ENCODE measurements at places on chromosomes 6 and 20.

- DNase-seq: no peak
Measured at GRCh38 chr6:79943133-79943532, 4.2 kb downstream of the ELOVL4 start.

DNA sequence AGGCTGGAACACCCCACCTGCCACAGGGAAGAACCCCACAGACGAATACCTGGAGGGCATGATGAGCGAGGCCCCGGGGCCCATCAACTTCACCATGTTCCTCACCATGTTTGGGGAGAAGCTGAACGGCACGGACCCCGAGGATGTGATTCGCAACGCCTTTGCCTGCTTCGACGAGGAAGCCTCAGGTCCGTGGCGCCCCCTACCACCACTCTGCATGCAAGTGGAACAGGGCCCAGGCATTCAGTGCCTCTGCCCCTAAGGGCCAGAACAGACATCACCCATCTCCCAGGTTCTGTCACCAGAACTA is 6.6 kb downstream of the MYL9 start:
- no peak for DNase-seq

GRCh38 chr20:38063911-38064530 is 30.5 kb downstream of the RPRD1B start:
- DNase-seq: no peak

GRCh38 chr6:116382587-116382986 is 11.8 kb downstream of the DSE start:
- no peak for DNase-seq

GRCh38 chr20:7123457-7123856 is 356.0 kb downstream of the BMP2 start:
- no peak for DNase-seq

GRCh38 chr20:63475209-63475608 is 2.8 kb upstream of the KCNQ2 start:
- DNase-seq: no peak

- DNase-seq: no peak
Measured at GRCh38 chr20:23232219-23232581, 118.4 kb upstream of the NXT1 start.

GRCh38 chr6:46190889-46191288 is 20.1 kb upstream of the ENPP5 start:
- DNase-seq: no peak

GRCh38 chr6:126444659-126445273 is 104.9 kb downstream of the CENPW start:
- DNase-seq: no peak

DNA sequence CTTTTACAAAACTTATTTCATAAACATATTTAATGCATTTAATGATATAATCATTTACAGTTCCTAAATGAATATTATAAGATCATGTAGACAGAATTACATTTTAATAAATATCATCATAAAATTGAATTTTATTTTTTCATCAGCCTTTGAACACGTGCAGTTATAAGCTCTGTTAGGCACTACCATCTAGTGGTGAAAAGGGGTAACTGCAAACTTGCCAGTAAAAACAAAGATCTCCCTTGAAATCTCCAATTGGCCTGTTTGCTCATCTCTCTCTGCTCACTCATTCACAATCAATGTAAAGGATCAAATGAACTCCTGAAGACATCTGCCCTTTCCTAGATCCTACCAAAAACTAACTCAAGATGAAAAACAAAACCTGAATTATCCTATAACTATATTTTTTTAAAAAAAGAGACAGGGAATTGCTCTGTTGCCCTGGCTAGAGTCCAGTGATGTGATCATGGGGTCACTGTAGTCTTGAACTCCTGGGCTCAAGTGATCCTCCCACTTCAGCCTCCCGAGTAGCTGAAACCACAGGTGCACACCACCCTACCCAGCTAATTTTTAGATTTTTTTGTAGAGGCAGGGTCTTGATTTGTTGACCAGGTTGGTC is 31.7 kb downstream of the SAMHD1 start:
- DNase-seq: no peak

GRCh38 chr20:47764154-47764733 is 21.0 kb downstream of the SULF2 start:
- no peak for DNase-seq

GRCh38 chr20:54920491-54920890 is 445.1 kb downstream of the DOK5 start:
- DNase-seq: no peak

- no peak for DNase-seq
Measured at GRCh38 chr6:69422475-69422874, 374.3 kb downstream of the LMBRD1 start.

- DNase-seq: no peak
Measured at GRCh38 chr6:7921632-7922092, 11.1 kb upstream of the TXNDC5 start.

DNA sequence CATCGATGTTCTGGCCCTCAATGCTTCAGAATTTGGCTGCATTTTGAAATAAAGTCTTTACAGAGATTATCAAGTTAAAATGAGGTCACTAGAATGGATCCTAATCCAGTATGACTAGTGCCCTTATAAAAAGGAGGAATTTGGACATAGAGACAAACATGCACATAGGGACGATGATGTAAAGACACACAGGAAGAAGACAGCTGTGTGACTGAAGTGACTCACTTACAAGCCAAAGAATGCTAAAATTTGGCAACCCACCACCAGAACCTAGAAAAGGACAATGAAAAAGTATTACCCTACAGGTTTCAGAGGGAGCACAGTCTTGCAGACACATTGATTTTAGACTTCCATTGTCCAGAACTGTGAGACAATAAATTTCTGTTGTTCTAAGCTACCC is 322.8 kb upstream of the GJE1 start:
- no peak for DNase-seq

GRCh38 chr20:61644378-61645076 is 392.5 kb downstream of the CDH4 start:
- DNase-seq: no peak

DNA sequence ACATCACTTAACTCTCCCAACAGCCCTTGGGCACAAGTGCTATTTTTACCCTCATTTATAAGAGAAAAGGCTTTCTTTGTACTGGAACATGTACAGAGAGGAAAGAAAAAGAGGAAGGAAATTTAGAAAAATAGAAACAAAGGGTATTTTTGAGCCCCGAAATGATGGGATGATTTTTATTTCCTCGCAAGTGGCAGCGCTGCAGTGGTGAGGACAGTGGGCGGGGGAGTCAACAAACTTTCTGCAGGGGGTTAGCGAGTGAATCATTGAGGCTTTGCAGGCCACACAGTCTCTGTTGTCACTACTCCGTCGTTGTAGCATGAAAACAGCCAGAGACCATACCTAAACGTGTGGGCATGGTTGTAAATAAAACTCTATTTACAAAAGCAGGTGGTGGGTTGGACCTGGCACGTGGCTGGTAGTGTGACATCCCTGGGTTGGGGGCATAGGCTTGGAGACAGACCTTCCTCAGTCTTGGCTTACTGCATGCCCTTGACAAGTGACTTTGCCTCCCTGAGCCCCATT is 25.5 kb upstream of the OCSTAMP start:
- DNase-seq: no peak

GRCh38 chr6:45609141-45609638 is 231.5 kb upstream of the SUPT3H start:
- DNase-seq: no peak

DNA sequence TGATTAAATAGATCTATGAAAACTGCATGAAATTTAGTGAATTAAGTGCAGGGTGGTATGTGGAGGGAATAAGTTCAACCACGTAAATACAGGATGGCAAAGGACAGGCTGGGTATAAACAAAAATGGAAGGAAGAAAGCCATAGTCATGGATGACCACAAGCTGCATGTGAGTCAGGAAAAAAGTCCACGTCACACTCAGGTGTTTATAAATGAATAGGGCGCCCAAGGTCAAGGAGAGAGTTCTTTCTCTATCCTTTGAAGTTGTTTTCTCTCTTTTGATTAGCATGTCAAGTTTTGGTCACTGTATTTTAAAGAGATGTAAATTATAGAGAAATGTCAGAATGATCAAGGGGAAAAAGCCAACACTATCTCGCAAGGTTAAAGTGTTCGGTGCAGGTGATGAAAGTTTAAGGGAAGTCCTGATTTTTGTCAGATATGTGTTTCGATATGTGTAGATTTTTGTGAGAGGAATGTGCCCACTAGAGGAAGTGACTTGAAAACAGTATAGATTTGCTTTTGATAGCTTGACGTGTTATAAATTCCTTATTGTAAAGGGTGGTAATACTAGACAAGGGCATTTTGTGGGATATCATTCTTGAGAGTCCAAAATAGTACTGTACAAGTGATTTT is 58.7 kb downstream of the MAP3K4 start:
- no peak for DNase-seq

DNA sequence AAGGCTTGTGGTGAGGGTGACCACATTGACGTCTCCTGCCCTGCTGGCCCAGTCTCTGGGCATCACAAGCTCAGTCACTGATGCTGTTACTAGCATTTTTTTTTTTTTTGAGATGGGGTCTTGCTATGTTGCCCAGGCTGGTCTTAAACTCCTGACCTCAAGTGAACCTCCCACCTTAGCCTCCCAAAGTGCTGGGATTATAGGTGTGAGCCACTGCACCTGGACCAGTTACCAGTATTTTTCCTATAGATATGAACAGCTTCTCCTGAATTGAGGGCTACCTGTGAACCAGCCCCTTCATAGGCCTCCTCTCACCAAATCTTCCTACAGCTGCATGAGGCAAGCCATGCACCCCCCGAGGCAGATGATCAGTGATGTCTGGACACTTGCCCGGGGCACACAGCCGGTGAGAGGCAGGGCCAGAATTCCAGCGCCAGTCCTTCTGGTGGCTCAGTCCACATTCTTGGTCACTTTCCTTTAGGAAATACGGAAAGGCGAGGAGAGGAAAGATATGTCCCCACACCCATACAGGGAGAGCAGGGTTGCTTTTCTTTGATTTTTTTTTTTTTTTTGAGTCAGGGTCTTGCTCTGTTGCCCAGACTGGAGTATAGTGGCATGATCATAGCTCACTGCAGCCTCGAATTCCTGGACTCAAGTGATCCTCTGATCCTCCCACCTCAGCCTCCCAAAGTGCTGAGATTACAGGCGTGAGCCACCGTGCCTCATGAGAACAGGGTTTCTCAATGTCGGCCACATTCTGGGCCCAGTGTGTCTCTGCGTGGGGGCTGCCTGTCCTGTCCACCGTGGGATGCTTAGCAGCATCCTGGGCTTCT is 50.7 kb downstream of the UBE2V1 start:
- no peak for DNase-seq

- DNase-seq: no peak
Measured at GRCh38 chr6:1418471-1419191, 29.3 kb downstream of the FOXF2 start.

GRCh38 chr20:46458866-46459750 is 52.7 kb upstream of the ELMO2 start:
- DNase-seq: no peak

DNA sequence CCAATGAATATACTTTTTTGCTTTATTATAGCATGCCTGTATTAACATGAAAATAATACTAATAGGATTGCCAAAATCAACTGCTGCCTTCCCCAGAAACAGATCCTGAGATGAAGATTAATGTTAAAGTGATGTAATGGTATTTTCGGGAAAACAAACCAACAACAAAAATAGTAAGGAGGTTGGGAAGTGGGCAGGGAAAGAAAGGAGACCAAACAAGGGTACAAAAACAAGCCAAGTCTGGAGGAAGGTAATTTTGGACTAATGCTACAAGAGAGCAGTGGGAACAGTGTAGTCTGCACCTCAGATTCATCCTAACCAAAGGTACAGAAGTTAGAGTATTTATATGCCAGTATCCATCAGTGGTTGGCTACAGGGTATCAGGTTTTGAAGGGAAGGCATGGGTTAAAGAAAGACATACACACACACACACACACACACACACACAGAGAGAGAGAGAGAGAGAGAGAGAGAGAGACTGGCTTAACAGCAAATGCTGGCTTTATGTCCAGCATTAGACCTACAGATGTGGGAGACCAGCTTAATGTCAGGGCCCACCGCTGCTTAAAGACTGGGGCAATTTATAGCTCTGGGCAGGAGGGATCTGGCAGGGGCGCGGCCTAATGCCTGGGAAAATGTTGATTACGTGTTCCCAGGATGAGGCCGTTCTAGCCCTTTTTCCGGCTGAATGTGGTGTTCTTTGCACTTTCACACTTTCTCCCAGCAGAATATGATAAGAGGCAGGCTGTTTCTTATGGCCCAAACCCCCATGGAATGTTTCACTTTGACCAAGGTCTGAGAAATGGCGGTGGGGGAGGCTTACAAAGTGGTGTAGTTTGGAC is 3.8 kb upstream of the SLC17A1 start:
- DNase-seq: no peak

DNA sequence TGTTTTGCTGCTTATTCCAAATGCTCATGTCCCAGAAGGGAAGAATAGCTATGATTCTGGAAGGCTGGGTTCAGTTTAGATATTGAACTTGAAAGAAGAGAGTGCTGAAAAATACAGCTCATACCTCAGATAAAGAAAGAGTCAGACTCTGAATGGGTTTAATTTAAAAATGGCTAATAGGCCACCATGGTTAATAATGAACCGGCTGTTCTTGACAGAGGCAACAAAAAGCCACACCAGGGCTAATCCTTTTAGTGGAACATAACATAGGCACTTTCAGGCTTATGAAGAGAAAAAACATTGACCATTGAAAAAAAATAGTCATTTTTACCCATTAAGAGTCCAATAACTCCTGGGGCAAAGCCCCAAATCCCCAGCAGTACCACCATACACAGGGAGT is 59.4 kb downstream of the TNFRSF21 start:
- no peak for DNase-seq

- DNase-seq: no peak
Measured at GRCh38 chr20:2279253-2279779, 16.5 kb upstream of the TGM3 start.

DNA sequence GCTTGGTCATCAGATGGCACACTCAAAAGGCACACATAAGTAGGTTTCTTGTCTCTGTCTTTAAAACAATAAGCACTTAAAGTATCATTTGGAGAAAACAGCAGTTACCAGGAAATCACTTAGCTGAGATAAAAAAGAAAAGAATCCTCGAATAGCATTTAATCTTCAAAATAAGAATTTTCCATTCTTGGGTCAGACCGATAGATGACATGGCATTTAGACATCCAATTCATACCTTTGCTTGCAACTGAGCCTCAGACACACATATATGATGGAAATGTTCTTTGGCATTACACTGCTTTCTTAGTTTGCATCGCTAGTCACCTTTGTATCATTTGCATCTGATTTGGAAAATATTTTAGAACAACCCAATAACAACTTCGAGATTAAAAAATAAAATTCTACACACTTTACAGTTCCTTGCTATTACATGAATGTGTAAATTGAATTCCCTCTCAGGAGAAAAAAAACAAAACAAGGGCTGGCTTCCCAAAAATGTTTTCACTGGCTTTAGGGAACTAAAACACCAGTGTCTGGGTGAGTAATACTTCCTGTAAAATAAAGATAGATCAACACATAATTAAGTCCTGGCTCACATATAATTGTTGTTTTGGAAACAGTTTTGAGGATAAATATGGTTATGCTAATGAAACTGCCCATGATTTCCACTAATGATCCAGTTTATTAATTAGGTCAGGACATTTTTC is 1.3 kb upstream of the RNF217 start:
- DNase-seq: no peak

- DNase-seq: no peak
Measured at GRCh38 chr20:23060629-23061028, 11.2 kb upstream of the THBD start.

All from cortex of kidney (tissue), 1 donor.